ENCODE measurements at places on chromosomes 16 and 17.

DNA sequence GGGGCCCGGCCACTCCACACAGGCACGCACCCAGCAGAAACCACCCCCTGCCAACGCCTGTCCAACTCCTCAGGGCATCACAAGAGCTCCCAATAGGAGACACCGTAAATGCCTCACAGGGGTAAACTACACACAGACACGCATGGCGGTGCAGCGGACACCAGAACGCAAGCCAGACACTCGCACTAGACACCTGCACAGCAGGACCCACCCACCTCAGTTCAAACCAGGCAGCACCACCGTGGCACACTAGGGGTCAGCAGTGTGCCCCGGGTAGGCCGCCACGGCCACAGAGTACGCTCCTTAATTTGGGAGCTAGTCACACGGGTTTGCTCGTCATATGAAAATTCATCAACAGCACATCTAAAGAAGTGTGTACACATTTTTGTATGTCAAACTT lies 3.4 kb downstream of the SLC38A10 start:
- DNase-seq = no peak

GRCh38 chr17:82587234-82588086 lies 60.8 kb downstream of the WDR45B start:
- no peak for DNase-seq

- no peak for DNase-seq
Measured at GRCh38 chr16:86733546-86734254, 155.4 kb downstream of the FOXL1 start.

- DNase-seq = no peak
Measured at GRCh38 chr17:55825213-55825612, 74.4 kb downstream of the PCTP start.

- no peak for DNase-seq
Measured at GRCh38 chr17:50544516-50544915, 2.5 kb upstream of the SPATA20 start.

- DNase-seq = no peak
Measured at GRCh38 chr16:31697744-31698125, 170.0 kb downstream of the AHSP start.

DNA sequence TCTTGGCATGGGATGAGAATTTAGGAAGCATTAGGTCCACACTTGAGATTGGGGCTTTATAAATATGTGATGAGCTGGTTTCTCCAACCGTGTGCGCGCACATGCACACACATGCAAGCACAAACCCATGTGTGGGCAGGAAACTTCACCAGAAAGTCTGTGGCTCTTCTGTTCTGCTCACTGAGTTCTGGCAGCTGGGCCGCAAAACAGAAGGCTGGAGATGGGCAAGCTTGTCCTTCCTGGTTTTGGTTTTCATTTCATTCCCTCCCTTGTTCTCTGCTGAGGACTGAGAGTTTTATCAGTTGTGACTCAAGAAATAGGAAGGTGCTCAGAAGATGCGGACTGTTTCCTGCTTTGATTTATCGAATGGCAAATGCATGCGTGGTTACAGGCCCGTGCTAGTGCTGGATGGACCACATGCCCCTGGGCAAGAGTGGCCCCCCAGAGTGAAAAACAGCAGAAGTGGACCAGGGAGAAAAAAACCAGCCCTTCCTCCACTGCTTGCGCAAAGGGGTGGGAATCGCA lies 14.1 kb downstream of the MAP3K14 start:
- DNase-seq = no peak

- DNase-seq = no peak
Measured at GRCh38 chr17:37430051-37430627, 23.5 kb downstream of the TADA2A start.

- no peak for DNase-seq
Measured at GRCh38 chr17:40532520-40533253, 31.3 kb upstream of the TNS4 start.

DNA sequence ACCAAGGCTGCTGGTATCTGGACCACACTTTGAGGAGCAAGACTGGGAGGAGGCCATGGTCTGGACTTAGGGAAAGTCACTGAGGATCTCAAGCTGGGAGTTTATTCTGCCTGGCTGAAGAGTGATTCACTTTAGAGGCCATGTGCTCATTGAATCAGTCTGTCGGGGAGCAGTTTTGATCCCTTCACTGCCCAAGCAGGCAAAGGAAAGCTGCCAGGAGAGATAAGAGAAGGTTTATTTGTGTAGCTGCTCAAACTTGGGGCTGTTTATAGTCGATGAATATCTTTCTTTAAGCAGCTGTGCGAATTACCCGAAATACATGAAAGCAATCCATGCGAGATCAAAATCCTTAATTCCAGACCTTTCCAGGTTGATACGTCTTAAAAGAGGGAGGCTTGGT lies 544.4 kb upstream of the EEF2KMT start:
- DNase-seq = no peak

GRCh38 chr16:24737391-24737871 lies 8.0 kb downstream of the TNRC6A start:
- DNase-seq = no peak

DNA sequence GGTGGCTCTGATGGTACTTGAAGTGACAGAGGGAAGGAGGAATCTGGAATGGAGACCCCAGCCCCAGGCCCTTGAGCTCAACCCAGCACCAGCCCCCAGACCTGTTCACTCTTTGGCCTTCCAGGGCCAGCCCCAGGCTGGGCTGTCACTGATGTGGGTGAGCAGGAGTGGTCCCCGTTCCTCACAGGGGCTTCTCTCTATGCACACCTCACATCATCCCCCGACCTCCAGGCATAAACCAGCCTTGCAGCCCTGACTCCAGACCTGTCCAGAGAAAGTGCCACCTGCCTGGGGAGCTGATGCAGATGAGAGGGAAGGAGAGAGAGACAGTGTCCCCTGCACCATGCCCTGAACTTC lies 182.6 kb upstream of the SDK2 start:
- no peak for DNase-seq

- no peak for DNase-seq
Measured at GRCh38 chr17:57750109-57750871, 5.2 kb upstream of the CCDC182 start.

- DNase-seq = no peak
Measured at GRCh38 chr17:35079547-35080423, 16.3 kb upstream of the RFFL start.

DNA sequence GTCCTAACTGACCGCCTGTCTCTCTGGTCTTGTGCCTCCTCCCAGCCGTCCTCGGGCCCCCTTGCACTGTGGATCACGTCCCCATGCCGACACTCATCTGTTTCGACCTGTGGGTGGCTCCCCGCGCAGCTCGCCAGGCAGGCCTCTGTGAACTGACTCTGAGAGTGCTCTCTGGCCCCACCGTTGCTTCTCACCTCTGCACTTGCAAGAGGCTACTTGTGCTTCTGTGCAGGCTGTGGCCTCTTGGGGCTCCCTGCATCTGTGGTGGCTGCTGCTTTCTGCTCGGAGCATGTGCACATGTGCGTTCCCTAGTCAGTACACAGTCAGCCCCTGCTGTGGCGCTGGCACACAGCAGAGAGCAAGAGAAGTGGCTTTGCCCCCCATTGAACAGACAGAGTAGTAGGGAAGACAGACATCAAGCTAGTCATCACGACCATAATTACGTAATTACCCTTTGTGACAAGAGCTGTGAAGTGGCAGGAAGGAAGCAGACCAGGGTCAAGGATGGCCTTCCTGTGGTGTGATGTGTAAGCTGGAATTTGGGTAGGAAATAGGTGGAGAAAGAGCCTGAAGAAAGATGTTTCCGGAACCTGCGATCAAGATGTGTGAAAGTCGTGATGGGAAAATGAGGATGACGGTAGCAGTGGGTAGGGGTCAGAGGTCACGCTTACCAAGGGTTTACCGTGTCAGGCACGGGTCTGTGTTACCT lies 256.0 kb upstream of the CACNG5 start:
- no peak for DNase-seq

DNA sequence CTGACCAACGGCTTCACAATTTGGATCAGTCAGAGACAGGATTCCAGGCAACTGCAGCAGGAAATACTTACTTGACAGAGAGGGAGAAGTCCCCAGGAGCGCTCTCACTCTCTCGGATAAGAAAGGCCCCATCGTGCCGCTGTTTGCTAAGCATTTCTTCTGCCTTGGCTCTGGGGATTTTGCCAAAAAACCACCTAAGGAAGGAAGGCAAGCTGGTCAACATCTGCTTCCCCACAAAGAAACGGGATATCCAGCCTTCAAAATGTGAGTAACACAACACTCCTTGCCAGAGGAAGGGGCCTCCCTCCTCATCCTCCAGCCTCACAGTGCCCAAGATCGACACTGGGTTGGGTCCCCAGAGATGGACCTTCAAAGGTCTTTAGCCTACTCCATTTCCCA lies 36.6 kb upstream of the SLC25A19 start:
- no peak for DNase-seq

DNA sequence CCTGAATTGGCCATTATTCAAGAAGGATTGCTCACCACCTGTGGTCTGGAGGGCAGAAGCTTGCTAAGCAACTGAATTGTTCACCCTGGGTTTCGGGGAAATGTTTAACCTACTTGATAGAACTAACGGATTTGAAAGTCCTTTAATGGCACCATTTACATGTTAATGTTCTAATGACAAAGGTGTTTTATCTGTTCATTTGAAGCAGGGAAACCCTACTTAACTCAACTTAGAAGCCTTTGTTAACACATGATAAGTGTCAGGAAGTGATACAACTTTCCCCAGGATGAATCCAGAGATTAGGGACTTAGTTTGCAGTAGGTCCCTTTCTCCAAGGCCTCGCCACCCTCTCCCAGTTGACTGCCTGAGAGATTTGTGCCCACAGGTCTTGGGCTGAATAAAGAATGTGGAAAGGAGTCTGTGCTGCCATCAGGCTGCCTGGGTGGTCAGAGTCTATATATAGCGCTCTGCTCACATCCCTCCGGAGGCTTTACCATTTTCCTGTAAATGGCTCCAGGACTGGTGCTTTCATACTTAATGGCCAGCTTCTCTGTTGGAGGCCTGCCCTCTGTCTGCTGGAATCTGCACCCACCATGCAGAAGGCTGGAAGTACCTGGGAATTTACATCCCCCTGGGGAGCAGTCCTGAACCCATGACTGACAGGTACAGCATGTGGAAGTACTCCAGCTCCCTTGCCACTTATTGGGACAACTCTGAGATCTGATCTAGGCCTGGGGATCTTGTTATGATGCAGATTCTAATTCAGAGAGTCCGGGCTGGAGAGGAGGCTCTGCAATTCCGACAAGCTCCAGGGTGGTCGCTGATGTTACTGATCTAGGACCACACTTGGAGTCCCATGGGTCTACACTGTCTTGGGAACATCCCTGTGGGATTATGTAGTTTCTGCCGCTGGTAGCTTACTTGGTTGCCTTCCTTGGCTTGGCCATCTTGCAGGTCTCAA lies 99.9 kb downstream of the ASIC2 start:
- DNase-seq = no peak

DNA sequence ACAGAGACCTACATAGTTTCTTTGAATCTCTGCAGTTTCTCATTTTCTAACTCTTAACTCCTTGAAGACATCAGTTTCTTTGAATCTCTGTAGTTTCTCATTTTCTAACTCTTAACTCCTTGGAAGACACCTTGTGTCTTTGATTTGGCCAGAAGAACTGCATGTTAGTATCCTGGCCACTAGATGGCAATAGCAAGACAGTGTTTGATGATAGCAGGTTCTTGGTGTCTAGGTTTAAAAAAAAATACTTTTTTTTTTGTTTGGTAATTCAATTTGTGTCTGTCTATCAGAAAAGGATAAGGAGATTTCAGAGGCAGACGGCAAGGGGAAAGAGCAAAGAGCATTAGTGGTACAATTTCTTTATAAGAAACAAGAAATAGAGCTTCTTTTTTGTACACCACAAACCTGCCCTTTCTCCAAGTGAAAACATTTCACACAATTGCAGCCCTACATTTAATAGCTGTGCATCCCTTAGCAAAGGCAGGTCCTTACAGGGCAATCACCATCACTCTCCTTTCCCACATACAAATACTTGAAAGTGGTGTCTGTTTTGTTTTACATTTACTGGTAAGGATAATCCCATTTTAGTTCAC lies 1324.9 kb upstream of the CDH8 start:
- DNase-seq = no peak

DNA sequence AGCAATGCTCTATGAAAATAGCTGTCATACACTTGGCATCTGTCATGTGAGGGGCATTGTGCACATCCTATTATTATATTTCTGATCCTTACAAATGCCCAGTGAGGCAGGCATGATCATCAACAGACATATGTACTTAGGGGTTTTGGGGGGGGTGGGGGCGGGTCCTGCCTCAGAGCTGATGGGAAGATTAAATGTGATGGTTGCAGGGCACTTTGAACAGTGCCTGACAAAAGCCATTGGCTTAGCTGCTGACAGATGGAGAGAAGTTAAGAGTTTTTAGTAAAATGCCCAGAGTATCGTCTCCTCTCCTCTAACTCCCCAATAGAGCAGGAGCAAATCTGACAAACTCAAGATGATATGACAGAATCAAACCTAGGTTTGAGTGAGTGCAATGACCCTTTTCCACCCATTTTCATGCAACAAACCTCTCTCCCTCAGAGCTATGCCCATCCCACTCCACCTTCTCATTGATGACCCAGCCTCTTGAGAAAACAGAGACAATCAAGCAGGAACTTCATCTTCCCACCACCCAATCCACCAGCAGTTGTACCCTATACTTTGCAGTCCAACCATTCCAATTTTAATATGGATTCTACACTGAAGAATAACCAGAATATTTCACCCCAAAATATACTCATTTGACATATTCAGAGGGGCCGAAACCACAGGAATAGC lies 4.8 kb downstream of the KLHL11 start:
- DNase-seq = no peak

- no peak for DNase-seq
Measured at GRCh38 chr16:10168258-10168657, 14.0 kb downstream of the GRIN2A start.

DNA sequence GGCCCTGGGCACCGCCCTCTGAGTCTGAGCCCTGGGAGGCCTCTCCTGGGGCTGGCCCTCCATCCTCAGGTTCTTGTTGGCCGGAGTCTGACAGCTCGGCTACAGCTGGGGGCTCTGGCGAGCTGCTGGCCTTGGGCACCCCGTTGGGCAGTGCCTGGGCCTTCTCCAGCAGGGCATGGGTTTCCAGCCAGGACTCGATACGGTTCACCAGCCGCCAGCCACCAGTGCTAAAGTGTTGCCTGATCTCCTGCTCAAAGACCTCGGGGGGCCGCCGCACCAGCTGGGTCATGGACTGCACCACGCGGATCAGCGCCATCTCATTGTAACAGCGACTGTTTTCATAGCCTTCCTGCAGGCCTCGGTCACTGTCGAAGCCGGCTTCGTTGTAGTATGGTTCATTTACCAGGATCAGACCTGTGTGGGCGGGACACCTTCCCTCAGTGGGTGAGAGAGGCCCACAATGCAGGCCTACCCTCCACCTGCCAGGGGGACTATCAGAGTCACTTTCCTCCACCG lies 6.8 kb downstream of the SPHK1 start:
- DNase-seq = no peak

- DNase-seq = no peak
Measured at GRCh38 chr16:73853968-73854367, 442.6 kb upstream of the PSMD7 start.

All from NCI-H187 (cell line).